ENCODE measurements at places on chromosomes 7 and 10.
A peak's percentile ranks its signal among the peaks of the same experiment; 100 is the strongest.

- DNase-seq, result no peak
These were observed 11.2 kb downstream of the SKIDA1 start for GRCh38 chr10:21514129-21514817.

GRCh38 chr10:21355591-21356011, 169.9 kb downstream of the SKIDA1 start:
- DNase-seq, result no peak

DNA sequence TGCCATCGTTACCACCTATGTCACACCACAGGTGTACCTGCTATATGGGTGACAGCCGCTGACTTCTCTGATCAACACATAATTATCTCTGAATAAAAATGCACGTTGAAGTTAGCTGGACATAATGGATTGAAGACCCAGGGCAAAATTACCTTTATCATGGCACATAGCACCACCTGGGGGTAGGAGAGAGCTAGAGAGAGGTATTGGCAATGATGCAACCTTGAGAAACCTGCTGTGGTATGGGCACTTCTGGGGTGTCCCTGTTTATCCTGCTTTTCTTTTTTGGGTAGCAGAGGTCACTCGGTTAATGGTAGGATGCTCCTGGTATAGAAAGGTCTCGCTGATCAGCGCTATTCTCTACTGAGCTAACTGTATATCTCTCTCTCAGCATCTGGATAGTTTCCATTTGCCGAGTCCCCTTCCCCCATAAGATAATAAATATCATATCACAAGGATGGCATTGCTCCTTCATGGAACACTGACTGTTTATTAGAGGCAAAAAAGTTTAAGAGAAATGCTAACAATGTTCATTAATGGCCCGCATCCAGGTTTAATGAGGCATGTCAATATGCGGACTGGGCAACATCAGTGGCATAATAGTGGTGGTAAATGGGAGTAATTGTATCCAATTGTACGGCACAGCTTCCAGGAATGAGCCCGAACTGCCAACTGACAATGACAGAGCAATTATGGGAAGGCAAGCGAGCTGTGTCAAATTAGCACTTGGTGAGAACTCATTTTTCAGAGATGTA, 323.1 kb downstream of the TFEC start:
- DNase-seq, result no peak

GRCh38 chr7:158094046-158094445, 493.6 kb downstream of the PTPRN2 start:
- no peak for DNase-seq

- no peak for DNase-seq
These were observed 189.1 kb downstream of the DGKI start for GRCh38 chr7:137657476-137658189.

DNA sequence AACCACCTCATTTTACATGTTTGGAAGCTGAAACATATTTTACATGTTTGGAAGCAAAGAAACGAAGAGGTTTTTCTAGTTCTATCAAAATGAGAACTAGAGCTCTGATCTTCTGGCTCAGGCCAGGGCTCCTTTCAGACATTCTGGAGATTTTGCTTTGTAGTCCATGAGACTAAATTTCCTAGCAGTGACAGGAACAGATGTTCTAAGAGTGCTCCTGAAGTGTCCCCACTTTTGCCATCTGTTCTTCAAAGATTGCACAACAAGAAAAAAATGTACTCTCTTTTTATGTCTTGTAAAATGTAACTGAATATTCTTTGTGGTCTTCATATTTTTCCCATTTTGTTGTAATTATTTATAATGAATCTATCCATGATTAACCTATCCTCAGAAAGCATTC, 196.4 kb upstream of the PCLO start:
- no peak for DNase-seq

DNA sequence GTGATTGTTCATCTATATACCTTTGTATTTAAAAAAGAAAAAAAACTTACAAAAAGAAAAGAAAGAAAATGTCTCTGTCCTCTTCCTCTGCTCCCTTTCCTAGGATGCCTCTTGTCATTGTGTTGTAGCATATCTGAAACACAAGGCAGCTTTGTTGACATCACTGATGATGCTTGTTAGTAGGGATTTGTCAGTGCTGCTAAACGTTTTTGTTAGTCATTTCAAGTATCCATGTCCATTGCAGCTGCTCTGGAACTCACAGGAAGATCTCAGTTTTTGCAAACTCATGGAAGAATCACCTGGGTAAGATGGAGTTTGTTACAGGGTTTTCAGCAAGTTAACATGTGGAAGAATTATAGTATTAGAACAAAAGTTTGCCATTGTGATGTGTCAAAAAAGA, 123.6 kb downstream of the CCSER2 start:
- no peak for DNase-seq

DNA sequence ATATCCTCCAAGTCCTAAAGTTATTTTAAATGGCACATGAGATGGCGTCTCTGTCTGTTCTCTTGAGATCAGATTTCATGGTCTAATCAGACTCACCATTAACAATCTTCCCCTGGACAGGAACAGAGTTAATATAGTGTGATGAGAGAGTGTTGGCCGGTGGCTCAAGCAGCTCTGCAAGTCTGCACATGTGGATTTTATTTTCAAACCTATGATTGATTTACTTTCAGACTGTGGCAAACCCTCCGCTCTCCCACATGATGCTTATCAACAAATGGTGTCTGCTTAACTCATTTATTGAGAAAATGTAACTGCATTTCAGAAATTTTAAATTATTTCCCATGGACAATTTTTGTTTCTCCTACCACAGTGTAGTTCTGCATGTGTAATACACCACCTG, 46.5 kb upstream of the HGF start:
- DNase-seq, result no peak

DNA sequence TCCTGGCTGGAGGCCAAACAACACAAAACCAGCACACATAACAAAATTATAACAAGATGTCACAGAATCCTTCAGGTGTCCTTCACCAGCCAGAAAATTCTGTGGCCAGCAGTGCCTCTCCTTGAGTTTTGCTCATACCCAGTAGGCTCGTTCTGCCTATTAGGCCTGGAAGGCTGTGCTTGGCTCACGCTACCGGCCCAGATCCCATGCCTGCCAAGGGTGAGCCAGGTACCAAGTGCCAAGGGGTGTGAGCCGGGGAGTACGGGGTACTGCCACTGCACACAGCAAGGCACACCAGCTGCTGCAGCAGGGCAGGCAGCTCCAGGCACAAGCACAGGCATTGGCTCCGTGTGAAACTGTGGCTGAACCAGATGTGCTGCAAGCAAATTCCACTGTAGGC, 1562.0 kb downstream of the REEP3 start:
- DNase-seq, result no peak

- DNase-seq, result no peak
These were observed 222.4 kb downstream of the AUTS2 start for GRCh38 chr7:69820479-69821192.

- no peak for DNase-seq
These were observed 82.4 kb downstream of the SRPK2 start for GRCh38 chr7:105306298-105306748.

GRCh38 chr7:154406312-154406711, 354.1 kb downstream of the DPP6 start:
- no peak for DNase-seq

DNA sequence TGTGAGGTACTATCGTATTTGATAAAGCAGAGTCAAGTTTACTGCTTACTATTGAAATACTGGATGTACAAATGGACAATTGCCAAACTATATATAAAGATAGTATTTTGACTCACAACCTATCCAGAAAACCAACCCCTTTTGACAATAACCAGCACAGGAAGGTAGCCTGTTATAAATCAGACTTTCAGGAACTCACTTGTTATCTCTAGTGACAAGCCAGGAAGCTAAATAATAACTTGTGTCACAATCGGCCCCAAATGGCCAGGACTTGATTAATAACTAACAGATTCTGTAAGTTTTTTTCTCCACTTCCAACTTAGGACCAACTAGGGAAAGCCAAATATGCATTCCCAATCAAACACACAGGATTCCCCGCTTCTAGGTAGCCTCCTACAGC, 38.8 kb upstream of the SLC35G1 start:
- no peak for DNase-seq

- no peak for DNase-seq
These were observed 238.3 kb downstream of the WDR11 start for GRCh38 chr10:121089434-121089833.

DNA sequence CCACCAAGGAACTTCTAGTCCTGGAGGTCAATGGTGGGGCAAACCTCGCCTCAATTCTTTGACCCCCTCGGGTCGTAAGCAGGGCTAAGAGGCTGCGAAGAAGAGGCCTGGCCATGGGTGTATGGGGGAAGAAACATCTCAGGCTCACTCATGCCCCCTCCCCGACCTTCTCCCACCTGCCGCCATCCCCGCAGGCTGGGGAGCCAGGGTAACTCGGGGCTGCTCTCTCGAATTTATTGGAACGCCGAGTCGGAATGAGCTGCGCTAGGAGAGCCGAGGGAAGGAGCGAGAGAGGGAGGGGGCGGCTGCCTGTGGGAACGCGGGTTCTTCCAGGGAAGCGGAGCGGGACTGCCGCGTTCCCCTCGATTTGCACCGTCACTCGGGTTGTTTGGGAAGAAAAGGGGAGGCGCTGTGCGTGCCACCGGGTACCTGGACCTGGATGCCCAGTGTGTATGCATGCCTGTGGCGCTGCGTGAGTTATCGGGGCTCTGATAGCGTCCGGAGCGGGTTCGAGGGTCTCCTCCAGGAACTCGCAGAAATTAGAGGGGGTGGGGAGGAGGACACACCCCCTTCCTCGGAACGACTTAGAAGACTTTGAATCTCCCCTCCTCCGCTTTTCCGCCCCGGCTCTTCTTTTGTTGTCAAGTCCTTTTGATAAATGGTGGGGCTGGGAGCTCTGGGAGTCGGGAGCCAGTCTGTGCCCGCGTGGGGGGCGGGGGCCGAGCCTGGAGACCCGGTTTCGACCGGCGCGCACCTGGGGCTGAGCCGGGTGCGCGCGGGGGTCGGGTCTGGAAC, 1.8 kb upstream of the ZNF503 start:
- DNase-seq, result peak; percentile 62

DNA sequence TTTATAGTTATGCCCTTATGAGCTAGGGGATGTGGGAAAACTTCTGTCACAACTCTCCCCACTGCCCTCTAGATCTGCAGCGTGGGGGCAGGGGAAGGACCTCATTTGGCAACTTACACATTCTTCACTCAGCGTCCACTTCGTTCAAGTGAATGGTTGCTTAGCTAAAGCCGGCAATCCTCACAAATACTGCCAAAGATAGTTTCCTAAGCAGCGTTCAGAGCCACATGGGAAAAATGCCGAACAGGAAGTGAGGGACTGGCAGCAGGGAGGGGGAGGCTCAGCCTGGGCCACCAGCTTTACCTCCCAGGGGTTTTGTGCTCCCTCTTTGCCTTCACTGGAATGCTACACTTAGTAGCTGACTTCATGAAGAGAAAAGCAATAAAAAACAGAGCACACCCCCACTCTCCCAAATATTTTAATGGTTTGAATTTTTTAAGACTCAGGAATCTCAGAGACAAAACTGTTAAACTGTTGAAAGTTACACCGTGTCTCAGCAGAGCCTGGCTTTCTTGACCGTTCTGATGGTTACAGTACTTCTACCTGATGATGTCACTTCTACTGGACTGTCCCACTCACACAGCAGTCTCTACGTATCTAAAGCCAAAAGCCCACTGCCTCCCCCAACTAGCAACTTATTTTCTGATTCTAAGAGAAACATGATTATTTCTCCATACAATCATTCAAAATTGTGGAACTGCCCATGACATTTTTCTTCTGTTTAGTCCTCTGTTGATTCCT, 10.4 kb downstream of the GRM3 start:
- no peak for DNase-seq

- no peak for DNase-seq
These were observed 792.9 kb upstream of the GHITM start for GRCh38 chr10:83346266-83346910.

- no peak for DNase-seq
These were observed 68.4 kb upstream of the PDCD4 start for GRCh38 chr10:110803239-110803749.

DNA sequence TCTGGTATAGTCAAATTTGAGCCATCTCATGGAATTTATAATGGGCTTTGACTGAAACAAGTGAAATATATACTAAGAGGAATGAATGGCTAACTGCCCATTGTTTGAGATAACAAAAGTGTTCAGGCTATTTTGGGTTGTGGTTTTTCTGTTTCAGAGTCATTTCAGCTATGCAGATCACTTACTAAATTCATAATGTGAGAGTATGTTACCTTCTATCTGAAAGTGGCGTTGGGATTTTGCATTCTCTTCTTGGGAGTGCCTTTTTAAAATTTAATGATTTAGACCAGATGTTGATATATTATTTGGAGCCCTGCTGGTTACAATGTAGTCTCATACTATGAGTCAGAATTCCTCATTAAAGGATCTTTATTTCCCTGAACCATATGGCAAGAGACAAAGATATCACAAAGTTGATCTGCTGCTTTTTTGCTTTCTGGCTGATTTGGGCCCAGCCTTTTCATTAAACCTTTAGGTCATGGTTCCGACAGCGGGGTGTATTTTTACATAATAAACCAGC, 10.4 kb downstream of the VCL start:
- DNase-seq, result peak; percentile 54

DNA sequence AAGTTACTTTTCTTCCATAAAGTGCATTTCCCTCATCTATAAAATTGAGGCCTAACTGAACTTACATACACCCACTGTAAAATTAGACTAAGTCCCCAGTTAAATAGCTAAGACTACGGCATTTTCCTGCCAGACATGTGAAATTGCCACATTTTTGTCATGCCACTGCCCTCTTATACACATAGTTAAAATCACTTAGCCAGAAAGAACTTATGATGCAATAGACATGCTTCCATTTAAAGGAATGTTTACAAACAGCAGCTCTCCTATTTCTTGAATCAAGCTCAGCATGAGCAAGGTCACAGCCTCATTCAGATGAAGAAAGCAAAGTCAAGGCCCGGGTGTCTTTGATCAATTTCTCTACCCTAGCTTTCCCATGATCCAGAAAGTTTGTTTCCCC, 175.7 kb downstream of the LRRN3 start:
- DNase-seq, result peak; percentile 9

DNA sequence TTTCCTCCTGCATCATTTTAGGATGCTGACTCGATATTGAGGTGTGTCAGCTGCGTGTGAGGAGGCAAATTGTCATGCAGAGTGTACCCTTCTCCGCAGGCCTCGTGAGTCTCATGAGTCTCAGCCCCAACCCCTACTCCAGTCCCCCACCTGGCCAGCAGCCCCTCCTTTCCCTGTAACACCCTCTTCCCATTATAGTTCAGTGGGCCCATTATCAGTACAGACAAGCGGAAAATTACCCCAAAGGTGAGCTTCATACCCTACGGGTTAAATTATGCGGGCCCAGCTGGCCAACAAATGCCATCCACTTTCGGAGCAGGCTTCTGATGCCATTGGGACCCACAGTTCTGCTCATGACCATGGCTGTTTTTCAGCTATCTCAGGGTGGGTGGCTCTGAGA, 25.2 kb downstream of the SFTPD start:
- DNase-seq, result no peak
